ENCODE measurements at places on chromosomes 4 and X.

GRCh38 chr4:84691170-84691691 lies 108.3 kb downstream of the CDS1 start:
- no peak for DNase-seq

DNA sequence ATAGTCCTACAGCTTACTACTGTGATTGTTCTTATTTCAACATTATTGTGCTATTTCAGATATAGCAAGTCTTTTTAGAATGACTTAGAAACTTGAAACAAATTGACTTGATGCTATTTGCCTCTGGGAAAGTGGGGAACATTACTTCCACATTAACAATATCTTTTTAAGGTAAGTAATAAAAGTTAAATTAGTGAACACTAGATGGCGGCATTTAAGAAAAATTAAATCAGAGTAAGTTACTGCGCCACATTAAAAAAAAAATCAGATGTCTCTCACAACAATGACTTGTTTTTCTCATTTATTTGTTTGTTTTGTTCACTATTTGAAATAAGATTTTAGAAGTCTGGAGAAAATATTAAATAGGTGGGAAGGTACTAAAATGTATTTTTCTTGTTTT lies 1026.9 kb upstream of the SLIT2 start:
- DNase-seq = no peak

DNA sequence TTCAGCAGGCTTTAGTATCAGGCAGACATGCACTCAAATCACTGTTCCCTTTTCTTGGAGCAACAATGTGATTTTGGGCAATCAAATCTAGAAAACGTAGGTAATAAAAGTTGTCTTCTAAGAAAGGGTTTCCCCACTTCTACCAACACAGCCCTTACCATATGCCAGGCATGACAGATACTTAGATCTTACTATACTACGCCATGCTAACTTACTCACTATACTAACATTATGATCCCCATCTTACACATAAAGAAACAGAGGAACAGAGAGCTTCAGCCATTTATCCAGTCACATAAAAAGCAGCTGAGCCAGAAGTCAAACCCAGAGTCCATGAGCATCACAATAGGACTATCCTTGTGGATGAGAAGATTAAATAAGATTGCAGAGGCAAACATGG lies 9.2 kb downstream of the TXK start:
- no peak for DNase-seq

- DNase-seq = no peak
Measured at GRCh38 chrX:24005028-24005427, 22.0 kb downstream of the KLHL15 start.

GRCh38 chr4:124386648-124387047 lies 325.9 kb downstream of the ANKRD50 start:
- no peak for DNase-seq

- DNase-seq = no peak
Measured at GRCh38 chrX:1610166-1610565, 4.7 kb upstream of the ASMT start.

DNA sequence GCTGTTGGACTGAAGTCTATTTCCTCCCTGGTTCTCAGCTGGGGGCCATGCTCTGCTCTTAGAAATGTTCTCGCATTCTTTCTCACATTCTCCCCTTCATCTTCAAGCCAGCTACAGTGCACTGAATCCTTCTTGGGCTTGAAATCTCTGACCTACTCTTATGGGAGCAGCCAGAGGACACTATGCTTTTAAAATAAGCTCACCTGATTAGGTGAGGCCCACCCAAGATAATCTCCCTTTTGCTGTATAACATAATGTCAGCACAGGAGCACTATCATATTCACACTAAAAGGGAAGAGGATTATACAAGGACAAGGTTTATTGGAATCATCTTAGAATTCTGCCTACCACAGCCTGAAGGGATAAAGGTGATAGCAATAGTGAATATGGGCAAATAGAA lies 146.3 kb downstream of the ZNF674 start:
- no peak for DNase-seq

- no peak for DNase-seq
Measured at GRCh38 chr4:83229791-83230190, 54.8 kb downstream of the COQ2 start.

DNA sequence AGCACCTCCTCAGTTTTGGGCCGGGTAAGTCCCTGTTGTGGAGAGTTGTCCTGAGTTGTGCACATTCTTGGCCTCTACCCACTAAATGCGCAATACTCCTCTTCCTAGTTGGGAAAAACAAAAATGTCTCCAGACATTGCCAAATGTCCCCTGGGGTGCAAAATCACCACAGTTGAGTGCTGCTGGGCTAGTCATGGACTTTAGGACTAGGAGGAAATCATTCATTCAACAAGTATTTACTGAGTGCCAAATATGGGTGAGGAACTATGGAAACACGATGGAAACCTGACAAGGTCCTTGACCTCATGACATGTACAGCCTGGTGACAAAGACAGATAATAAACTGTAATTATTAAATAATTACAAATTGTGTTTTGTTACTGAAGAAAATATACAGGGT lies 71.6 kb downstream of the STX18 start:
- DNase-seq = no peak

- DNase-seq = no peak
Measured at GRCh38 chr4:47519239-47519883, 34.3 kb downstream of the ATP10D start.

- no peak for DNase-seq
Measured at GRCh38 chr4:7055111-7055989, 12.2 kb downstream of the TADA2B start.

GRCh38 chr4:113051361-113051760 lies 1.9 kb downstream of the ANK2 start:
- DNase-seq = no peak

DNA sequence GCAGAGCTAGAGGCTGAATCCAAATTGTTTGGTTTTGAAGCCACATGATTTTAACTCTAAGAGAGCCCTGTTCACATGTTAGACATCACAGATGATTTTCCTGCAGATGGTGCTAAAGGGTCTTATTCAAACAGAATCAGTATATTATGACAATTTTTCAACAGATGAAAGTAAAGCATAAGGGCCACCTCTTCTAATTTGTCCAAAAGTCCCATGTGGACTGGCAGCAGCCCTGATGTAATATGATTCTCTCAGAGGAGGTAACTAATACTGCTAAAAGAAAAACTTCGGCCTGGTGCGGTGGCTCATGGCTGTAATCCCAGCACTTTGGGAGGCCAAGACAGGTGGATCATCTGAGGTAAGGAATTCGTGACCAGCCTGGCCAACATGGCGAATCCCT lies 26.0 kb upstream of the SETD7 start:
- no peak for DNase-seq

GRCh38 chr4:181504924-181505323 lies 738.3 kb upstream of the TENM3 start:
- DNase-seq = no peak

Measured in D341Med (cell line).